ENCODE measurements at places on chromosomes 5 and 9. TPM values are rescaled to one million over a fixed set of nuclear protein-coding genes. Genes with fewer than 3 reads are reported as not detected.

DNA sequence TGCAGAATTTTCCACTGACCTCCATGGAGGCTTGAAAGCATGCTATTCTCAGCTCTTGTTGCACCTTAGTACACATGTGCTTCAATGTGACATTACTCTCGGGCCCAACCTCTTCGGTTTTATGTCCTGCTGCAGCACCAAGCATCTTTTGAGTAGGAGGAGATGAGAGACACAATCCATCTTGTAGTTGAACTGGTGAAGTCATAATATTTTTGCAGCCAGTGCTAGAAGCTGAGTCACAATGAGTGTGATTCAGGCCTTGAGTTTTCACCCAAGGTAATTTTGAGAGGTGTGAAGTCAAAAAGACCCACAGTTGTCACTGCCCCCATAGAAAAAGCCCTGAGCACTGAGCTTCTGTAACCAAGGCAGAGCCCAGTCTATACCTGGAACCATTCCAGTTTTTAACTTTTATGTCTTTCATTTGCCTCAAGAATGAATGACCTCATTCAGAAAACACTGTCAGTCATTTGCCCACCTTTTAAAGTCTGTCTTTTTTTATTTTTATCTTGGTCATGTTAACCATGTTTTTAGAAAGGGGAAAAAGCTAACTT lies 117.7 kb downstream of the ZNF462 start:
- peaks cover 9% of the 10 kb centered on the region for H3K4me1 ChIP-seq
- no peak for DNase-seq
- no peak overlapping the region for H3K27ac ChIP-seq
- no peaks in the 10 kb centered on the region for H3K36me3 ChIP-seq

DNA sequence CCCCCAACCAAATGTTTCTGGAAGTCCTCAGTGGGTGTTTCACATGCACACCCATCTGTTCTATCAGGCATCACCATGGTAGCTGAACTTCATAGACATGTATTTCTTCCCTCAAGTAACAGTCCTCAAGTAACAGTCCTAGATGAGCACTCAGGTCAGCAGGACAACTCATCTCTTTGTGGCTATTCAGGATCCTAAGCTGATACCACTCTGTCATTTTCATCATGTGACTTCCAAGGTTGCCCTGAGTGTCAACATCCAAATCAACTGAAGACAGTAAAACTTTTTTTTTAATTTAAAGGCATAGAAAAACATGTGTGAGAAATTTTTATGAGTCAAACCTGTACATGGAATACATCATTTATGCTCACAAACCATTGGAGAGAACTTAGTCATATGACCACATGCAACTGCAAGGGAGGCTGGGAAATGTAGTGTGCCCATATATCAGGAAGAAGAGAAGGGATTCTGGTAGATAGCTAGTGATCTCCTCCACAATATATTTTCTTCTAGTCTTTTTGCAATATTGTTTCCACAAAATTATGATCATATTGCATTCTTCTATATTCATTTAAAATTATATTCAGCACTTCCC lies 64.2 kb upstream of the FST start:
- peaks cover 4% of the 10 kb centered on the region for H3K4me1 ChIP-seq
- H3K36me3 ChIP-seq, result no peaks in the 10 kb centered on the region
- no peak for DNase-seq
- no peak overlapping the region for H3K4me3 ChIP-seq
- H3K27ac ChIP-seq, result no peak overlapping the region

DNA sequence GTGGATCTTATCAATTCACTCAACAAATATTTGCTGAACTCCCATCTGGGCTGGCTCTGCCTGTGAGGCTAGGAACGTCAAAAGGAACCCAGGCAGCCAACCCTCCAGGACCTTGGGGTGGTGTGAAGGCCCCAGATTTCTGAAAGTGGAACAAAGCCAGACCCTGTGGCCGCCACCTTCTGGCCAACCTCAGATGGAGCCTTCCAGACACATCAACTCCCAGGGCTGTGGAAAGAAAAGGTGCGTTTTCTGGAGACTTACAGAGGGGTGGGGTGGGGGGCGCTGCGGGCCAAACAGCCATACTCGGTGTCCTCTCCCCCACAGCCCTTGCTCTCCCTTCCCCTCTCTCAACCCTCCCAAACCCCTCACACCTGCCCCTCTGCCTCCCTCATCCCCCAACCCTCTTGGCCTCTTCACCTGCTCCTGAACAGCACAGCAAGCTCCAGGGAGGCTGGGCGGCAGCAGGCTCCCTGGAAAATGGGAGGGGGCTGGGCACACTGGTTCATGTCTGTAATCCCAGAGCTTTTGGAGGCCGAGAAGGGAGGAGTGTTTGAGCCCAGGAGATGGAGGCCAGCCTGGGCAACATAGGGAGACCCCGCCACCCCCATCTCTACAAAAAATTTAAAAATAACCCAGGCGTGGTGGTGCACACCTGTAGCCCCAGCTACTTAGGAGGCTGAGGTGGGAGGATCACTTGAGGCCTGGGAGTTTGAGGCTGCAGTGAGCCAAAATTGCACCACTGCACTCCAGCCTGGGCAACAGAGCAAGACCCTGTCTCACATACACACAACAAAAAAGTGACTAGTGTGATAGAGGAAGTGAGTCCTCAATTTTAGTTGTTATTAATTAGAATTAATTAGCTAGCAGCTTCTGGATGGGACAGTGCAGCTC lies 45.0 kb upstream of the PRRC2B start:
- no peak overlapping the region for H3K4me3 ChIP-seq
- no peak overlapping the region for H3K27ac ChIP-seq
- no peak for DNase-seq
- peaks cover 6% of the 10 kb centered on the region for H3K4me1 ChIP-seq
- peaks cover 2% of the 10 kb centered on the region for H3K27me3 ChIP-seq
- H3K36me3 ChIP-seq, result no peaks in the 10 kb centered on the region

The ADAMTS2 gene
- not detected for total RNA-seq

DNA sequence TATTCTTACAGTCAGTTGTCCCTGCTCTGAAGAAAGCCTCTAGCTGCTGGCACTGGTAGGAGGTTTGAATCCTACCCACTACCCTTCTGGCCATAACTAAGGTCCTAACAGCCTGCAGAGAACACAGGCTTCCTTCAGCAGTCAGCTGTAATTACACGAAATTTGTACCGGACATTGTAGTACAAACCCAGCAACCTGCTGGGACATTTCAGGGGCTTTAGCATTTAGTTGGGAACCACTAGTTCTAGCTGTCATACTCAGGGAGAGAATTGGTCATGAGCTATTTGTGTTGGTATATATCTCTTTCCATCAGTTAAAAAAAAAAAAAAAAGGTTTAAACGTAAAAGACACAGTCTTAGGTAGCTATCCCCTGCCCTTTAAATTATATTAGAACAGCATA lies 1070.2 kb upstream of the DMAC1 start:
- H3K36me3 ChIP-seq, result no peaks in the 10 kb centered on the region
- H3K4me3 ChIP-seq, result no peak overlapping the region
- H3K27me3 ChIP-seq, result no peaks in the 10 kb centered on the region
- H3K27ac ChIP-seq, result no peak overlapping the region
- H3K4me1 ChIP-seq, result no peaks in the 10 kb centered on the region

The ABO gene
- not detected for total RNA-seq

The HCN1 gene
- not detected for total RNA-seq

The PCSK1 gene
- total RNA-seq, result not detected

DNA sequence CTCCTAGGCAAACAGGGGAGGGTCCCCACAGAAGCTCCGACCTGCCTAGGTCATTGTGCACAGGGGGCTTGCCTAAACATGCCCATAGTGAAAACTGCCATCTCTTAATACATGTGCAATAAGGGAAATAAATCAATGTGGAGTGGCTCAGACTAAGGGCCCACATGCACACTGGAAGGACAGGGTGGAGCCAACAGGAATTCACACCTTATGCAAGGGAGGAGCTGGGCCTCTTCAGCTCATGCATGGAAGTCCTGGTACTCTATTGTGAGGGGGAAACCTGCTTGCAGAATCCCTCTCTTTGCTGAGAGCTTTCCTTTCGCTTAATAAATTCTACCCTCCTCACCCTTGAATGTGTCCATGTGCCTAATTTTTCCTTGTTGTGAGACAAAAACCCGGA lies 815.8 kb downstream of the EFNA5 start:
- H3K27me3 ChIP-seq, result no peaks in the 10 kb centered on the region
- no peak overlapping the region for H3K4me3 ChIP-seq
- DNase-seq, result no peak
- H3K27ac ChIP-seq, result no peak overlapping the region
- no peaks in the 10 kb centered on the region for H3K36me3 ChIP-seq

- H3K4me1 ChIP-seq, result peaks cover 28% of the 10 kb centered on the region
- peaks cover 52% of the 10 kb centered on the region for H3K27me3 ChIP-seq
- DNase-seq, result no peak
Measured at GRCh38 chr9:133583586-133583985, 25.6 kb downstream of the FAM163B start.

The PAEP gene
- total RNA-seq, result not detected

The PFN3 gene
- not detected for total RNA-seq

GRCh38 chr9:106577121-106577520 lies 285.8 kb upstream of the ZNF462 start:
- no peak for DNase-seq
- no peak overlapping the region for H3K27ac ChIP-seq
- no peak overlapping the region for H3K4me3 ChIP-seq
- no peaks in the 10 kb centered on the region for H3K36me3 ChIP-seq
- H3K4me1 ChIP-seq, result no peaks in the 10 kb centered on the region

- no peaks in the 10 kb centered on the region for H3K36me3 ChIP-seq
- H3K4me1 ChIP-seq, result no peaks in the 10 kb centered on the region
- peaks cover 7% of the 10 kb centered on the region for H3K27me3 ChIP-seq
- H3K27ac ChIP-seq, result no peak overlapping the region
- H3K4me3 ChIP-seq, result no peak overlapping the region
Measured at GRCh38 chr5:38832810-38833209, 13.0 kb upstream of the OSMR start.

DNA sequence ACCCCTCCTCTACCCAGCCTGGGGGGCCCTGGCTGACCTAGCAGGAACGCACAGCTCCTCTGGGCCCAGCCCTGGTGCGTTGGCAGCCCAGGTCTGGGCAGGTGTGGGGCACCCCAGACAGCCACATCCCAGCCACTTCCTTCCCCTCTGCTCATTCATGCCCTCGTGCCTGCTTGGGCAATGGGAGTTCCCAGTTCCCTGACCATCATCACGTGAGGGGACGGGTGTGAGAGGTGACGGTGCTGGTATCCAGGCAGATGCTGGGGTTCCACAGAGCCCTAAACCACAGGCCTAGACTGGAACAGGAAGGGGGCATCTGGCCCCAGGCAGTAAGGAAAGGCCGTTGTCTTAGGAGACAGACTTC lies 8.4 kb downstream of the RALGDS start:
- H3K4me3 ChIP-seq, result peak overlapping the region; percentile 35

DNA sequence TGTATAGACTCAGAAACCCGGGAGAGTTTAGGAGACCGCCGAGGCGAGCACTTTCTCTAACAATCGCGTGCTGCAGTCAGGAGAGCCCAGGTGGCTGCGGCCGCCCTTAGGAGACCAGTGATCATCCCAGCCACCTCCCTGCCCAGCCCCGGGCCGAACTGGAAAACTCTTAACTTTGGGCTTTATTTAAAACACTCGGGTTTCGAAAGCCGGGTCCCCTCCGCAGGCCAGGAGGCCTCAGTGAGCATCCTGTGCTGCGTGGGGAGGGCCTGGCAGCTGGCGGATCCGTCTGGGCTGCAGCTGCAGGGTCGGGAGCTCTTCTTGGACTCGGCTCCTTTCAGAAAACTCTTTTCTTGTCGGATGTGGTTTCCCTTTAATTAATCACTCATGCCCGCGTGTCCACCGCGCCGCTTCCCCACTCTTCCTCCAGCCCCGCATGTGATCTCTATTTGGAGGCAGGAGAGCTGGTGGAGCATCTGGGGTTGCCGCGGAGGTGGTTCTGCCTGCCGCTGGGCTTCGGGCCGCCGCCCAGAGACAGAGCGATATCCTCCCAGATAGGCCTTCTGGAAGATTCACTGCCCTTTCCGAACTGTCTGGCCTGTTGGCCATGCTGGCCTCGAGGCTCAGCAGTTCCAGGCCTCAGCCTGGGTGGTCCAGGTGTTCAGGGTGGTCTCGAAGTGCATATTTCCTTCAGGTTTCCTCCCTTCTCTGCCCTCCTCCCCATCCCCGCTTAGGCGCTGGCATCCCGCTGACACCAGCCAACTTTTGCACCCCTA lies 59.5 kb downstream of the TMEM174 start:
- H3K4me3 ChIP-seq, result peak overlapping the region; percentile 53
- H3K27me3 ChIP-seq, result peaks cover 61% of the 10 kb centered on the region
- no peaks in the 10 kb centered on the region for H3K36me3 ChIP-seq
- H3K27ac ChIP-seq, result no peak overlapping the region
- H3K4me1 ChIP-seq, result peaks cover 25% of the 10 kb centered on the region

DNA sequence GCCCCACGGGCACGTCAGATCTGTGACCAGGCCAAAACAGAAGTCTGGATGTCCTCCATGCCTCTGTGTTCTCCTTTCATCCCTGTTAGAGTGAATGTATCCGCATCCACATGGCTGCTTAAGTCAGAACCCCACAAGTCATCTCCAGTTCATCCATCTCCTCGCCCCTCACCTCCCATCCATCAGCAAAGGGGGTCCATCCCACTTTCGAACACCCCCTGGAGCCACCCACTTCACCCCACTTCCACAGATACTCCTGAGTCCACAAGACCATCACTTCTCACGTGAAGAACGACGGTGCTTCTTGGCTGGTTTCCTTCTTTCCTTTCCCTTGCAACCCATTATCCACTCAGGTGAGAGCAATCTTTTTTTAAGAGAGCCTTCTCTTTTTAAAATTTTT lies 3.5 kb upstream of the SPOCK1 start:
- H3K4me3 ChIP-seq, result no peak overlapping the region
- DNase-seq, result no peak
- no peak overlapping the region for H3K27ac ChIP-seq
- H3K36me3 ChIP-seq, result no peaks in the 10 kb centered on the region

The SHOC1 gene
- total RNA-seq, result not detected

- H3K27me3 ChIP-seq, result no peaks in the 10 kb centered on the region
- H3K4me3 ChIP-seq, result no peak overlapping the region
- peaks cover 66% of the 10 kb centered on the region for H3K4me1 ChIP-seq
- DNase-seq, result no peak
Measured at GRCh38 chr9:109110329-109111021, 9.3 kb downstream of the TMEM245 start.

DNA sequence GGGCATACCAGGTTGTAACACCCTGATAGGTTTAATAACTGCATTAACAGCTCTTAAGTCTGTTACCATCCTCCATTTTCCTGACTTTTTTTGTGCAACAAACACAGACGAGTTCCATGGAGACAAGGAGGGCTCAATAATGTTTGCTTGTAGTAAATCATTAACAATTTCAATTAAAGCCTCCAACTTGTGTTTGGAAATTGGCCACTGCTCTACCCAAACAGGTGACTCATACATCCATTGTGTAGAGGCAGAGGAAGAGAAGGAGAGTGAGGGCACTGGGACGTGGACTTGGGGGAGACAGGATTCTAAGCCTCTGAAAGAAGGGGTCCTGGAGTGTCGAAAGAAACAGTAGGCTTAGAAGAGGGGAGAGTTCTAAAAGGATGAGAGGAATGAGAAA lies 213.6 kb upstream of the KCNN2 start:
- H3K4me1 ChIP-seq, result no peaks in the 10 kb centered on the region
- no peak for DNase-seq
- no peak overlapping the region for H3K27ac ChIP-seq
- H3K27me3 ChIP-seq, result no peaks in the 10 kb centered on the region
